ENCODE measurements at places on chromosomes 5 and 9. TPM values are rescaled to one million over a fixed set of nuclear protein-coding genes. Genes with fewer than 3 reads are reported as not detected.

DNA sequence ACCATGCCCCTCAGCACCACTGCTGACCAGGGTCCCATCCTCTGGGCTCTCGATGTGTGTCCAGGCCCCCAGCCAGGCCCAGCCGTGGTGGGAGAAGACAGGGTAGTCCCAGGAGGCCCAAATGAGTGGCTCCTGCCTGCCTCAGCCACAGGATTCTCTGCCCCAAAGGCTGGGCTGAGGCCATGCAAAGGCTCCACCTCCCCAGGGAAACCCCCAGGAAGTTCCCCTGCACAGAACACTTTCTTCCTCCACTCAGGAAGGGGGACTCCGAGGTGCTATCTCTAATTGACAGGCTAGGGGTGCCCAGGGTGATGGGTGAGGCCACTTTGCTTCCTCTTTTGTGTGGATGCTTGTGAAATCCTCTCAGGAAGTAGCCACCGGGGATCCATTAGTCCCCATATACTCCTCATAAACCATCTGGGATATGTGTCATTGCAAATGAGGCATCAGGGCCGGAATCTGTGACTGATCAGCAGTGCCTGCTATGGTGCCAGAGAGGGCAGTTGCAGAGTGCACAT is 23.1 kb upstream of the TDRD7 start:
- ATAC-seq, result peak; percentile 85

GRCh38 chr5:115736004-115736689 is 80.3 kb downstream of the CDO1 start:
- no peak for ATAC-seq

DNA sequence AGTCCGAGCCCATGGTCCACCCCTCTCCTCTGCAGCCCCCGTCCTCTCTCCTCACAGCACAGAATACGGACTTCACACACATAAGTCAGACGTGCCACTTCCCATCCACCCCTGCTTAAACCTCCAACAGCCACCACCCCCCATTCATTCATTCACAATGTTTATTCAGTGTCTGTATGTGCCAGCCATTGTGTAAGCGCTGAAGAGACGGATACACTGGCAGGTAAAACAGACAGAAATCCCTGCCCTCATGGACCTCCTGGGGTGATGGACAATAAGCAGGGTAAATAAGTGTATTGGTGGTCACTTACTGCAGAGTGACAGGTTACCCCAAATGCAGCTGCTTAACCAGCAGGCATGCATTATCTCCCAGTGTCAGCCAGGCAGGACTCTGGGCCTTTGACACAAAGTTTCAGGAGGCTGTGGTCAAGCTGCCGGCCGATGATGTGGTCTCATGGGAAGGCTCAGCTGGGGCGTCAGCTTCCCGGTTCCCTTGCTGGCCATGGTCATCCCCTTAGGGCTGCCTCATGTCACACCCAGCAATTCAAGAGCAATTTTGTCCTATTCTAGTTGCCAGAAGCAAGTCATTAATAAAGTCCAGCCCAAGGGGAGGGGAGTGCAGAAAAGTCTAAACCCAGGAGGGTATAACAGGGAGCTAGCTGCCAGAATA is 1.8 kb upstream of the PAXX start:
- ATAC-seq, result no peak

GRCh38 chr9:119160551-119160950 is 208.7 kb downstream of the BRINP1 start:
- ATAC-seq, result no peak

- no peak for ATAC-seq
Measured at GRCh38 chr5:151619812-151620460, 28.8 kb upstream of the FAT2 start.

Gene FCN2
- total RNA-seq, result not detected

Gene CATSPER3
- total RNA-seq, result 0.50 TPM
